ENCODE measurements at places on chromosomes 12 and 14. TPM values are rescaled to one million over a fixed set of nuclear protein-coding genes. Genes with fewer than 3 reads are reported as not detected.
A peak's percentile ranks its signal among the peaks of the same experiment; 100 is the strongest.

DNA sequence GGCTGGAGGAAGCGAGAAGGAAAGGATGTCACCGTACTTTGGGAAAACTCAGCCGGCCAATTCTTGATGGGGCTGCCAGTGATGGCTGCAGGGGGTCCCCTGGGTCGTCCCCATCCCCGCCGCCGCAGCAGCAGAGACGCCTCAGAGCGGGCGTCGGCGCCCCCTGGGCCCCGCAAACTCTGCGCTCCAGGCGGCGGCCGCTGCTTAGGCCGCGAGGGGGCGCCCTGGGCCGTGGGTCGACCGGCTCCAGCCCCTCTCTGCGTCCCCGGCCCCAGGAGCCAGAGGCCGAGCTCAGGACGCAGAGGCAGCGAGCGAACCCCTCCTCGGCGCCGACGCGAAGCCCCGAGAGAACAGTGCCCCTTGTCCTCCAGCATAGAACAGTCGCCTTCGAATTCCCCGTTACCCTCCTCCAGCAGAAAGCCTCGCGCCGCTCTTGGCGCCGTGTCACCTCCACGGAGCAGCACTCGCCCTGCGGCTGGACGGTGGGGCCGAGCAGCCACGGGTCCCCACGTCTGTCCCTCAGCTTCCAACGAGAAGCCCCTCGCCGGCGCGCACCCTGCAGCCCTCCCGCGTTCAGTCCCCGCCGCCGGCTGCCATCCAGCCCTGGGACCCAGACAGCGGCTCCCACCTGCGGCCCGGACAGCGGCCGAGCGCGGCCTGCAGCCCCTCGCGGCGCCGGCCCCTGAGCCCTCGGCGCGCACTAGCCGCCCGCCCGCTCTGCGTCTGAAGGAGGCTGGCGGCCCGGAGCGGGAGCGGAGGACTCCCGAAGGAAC is 106.6 kb downstream of the PRICKLE1 start:
- peak; percentile 30 for DNase-seq

DNA sequence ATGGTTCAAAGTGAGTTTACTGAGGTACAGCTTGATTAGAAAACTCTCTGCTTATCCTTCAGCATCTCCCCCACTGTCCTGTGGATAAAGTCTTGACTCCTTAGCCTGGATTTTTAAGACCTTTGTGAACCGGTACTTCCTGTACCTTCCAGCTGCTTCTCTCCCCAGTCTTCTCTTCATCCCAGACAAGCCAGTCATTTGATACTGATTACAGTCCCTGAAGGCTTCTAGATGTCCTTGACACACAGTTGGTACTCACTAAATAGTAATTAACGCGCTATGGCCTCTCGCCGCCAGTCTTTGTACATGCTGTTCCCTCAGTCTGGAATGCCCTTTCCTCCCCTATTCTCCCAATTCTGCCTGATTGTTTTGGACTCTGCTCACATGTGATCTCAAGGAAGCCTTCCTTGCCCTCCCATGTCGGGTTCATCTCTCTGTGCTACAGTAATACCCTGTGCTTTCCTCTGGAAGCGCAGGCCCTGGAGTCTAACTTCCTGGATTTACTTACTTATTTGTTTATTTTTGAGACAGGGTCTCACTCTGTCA is 50.6 kb upstream of the PTGR2 start:
- DNase-seq, result no peak

DNA sequence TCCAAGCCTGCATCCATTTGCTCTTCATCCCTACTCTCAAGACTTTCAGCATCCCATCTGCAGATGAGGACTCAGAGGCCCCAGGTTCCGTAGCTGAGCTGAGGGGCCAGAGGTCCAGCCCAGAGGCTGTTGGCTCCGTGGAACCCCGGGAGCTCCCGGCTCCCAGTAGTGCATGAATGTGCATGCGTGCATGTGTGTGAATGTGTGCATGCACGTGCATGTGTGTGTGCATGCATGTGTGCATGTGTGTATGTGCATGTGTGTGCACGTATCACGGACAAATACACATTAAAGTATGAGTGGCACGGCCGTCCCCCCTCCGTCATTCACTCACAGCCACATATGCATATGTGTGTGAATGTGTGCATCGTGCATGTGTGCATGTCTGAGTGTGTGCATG is 149.9 kb downstream of the KIF26A start:
- no peak for DNase-seq

PLA2G1B gene
- total RNA-seq, result 1.3 TPM
